ENCODE measurements at places on chromosomes 5 and 9. TPM values are rescaled to one million over a fixed set of nuclear protein-coding genes. Genes with fewer than 3 reads are reported as not detected.

DNA sequence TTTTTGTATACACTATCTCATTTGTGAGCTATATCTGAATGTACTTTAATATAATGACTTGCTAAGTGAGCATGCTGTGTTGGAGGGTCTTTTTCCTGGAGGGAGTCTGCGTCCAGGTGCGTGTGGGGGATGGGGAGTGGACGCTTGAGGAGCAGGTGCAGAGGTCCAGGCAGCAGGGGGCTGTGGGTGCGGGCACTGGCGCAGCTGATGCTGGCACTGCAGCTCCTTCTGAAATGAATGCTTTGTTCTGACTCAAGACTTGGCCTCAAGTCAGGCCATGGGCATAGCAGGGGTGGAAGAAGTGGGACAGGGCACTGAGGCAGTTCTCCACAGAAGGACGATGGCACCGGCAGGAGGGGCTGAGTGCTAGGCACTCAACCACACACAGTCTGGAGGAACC is 165.7 kb upstream of the IRX1 start:
- no peak for DNase-seq
- H3K4me1 ChIP-seq = no peaks in the 10 kb centered on the region
- no peak overlapping the region for H3K27ac ChIP-seq
- H3K4me3 ChIP-seq = no peak overlapping the region

DNA sequence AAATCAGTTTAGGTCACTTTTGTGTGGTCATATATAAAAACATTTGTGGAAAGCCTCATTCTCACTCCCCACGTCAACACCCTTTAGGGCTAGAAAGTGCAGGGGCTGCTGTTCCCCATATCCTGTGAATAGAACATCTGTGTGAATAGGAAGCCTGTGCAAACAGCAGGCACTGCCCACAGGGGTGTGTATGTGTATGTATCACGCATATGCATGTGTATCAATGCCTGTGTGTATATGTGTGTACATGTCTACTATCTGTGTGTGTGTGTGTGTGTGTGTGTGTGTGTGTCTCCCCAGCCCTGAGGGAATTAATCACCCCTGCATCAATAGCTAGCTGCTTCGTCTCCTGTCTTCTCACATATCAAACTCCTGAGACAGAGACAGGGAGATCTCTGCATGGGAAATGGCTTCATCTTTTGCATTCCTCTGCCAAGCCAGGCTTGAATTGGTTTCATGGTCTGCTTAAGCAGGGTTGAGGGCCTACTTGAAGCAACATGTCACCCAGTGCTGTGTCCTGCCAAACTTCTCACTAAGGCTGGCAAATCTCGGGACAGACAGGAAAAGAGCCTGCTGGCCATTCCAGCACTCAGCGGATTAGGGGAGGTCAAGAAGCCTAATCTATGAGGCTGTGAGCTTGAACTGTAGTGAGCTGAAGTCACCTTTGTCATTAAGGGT is 265.8 kb downstream of the ADAMTSL1 start:
- H3K4me1 ChIP-seq = no peaks in the 10 kb centered on the region
- no peak overlapping the region for H3K27ac ChIP-seq
- no peak overlapping the region for H3K4me3 ChIP-seq
- no peak for DNase-seq
- no peaks in the 10 kb centered on the region for H3K27me3 ChIP-seq

GRCh38 chr5:111830333-111830732 is 73.3 kb upstream of the NREP start:
- H3K27me3 ChIP-seq = no peaks in the 10 kb centered on the region
- no peak overlapping the region for H3K4me3 ChIP-seq
- no peaks in the 10 kb centered on the region for H3K36me3 ChIP-seq
- no peaks in the 10 kb centered on the region for H3K4me1 ChIP-seq

- H3K36me3 ChIP-seq = no peaks in the 10 kb centered on the region
- peak overlapping the region; percentile 56 for H3K4me3 ChIP-seq
- peak overlapping the region; percentile 67 for H3K27ac ChIP-seq
- H3K4me1 ChIP-seq = peaks cover 14% of the 10 kb centered on the region
- no peaks in the 10 kb centered on the region for H3K27me3 ChIP-seq
These were observed 79.2 kb upstream of the ABCA1 start for GRCh38 chr9:105007143-105007542.

GRCh38 chr5:34957857-34958690 is 28.7 kb downstream of the DNAJC21 start:
- H3K27me3 ChIP-seq = no peaks in the 10 kb centered on the region
- peaks cover 2% of the 10 kb centered on the region for H3K36me3 ChIP-seq
- H3K4me1 ChIP-seq = peaks cover 17% of the 10 kb centered on the region
- H3K27ac ChIP-seq = peak overlapping the region; percentile 41

GRCh38 chr9:127168756-127169574 is 46.5 kb upstream of the ANGPTL2 start:
- H3K4me1 ChIP-seq = peaks cover under 1% of the 10 kb centered on the region
- no peak overlapping the region for H3K27ac ChIP-seq
- H3K27me3 ChIP-seq = no peaks in the 10 kb centered on the region

- H3K4me1 ChIP-seq = no peaks in the 10 kb centered on the region
- no peak overlapping the region for H3K27ac ChIP-seq
- H3K36me3 ChIP-seq = no peaks in the 10 kb centered on the region
- no peak for DNase-seq
- no peaks in the 10 kb centered on the region for H3K27me3 ChIP-seq
- no peak overlapping the region for H3K4me3 ChIP-seq
These were observed 269.0 kb downstream of the GADD45G start for GRCh38 chr9:89873801-89874200.

GRCh38 chr5:132025403-132025971 is 14.0 kb upstream of the ACSL6 start:
- no peak for DNase-seq
- H3K4me1 ChIP-seq = peaks cover 22% of the 10 kb centered on the region
- H3K36me3 ChIP-seq = no peaks in the 10 kb centered on the region
- H3K27ac ChIP-seq = no peak overlapping the region
- peaks cover 38% of the 10 kb centered on the region for H3K27me3 ChIP-seq

DNA sequence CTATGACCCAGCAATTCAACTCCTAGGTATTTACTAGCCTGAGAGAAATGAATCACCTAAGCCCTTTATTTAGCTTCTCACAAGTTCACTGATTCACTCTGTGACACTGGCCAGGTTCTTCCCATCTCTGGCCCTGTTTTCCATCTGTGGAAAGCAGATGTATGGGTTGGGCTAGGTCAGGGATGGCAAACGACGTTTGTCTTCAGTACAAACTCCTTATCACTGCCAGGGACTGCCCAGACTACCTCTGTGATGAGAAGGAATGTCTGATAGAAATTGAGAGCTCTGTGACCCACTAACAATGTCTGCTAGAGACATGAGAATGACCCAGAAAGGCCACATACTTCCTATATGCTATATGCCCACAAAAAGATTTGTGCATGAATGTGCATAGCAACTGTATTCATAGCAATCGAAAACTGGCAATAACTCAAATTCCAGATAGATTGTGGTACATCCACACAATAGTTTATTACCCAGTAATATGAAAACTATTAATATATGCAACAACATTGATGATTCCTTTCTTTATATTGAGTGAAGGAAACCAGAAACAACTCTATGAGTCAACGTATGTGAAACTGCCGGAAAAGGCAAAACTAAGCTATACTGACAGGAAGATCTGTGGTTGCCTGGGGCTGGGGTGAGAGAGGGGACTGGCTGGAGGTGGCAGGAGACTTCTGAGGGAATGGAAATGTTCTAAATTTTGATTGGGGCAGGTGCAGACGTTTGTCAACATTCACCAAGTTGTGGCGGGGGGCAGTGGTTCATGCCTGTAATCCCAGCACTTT is 32.0 kb upstream of the ADAM19 start:
- peak overlapping the region; percentile 60 for H3K27ac ChIP-seq
- H3K4me1 ChIP-seq = peaks cover 73% of the 10 kb centered on the region
- DNase-seq = peak; percentile 66

DNA sequence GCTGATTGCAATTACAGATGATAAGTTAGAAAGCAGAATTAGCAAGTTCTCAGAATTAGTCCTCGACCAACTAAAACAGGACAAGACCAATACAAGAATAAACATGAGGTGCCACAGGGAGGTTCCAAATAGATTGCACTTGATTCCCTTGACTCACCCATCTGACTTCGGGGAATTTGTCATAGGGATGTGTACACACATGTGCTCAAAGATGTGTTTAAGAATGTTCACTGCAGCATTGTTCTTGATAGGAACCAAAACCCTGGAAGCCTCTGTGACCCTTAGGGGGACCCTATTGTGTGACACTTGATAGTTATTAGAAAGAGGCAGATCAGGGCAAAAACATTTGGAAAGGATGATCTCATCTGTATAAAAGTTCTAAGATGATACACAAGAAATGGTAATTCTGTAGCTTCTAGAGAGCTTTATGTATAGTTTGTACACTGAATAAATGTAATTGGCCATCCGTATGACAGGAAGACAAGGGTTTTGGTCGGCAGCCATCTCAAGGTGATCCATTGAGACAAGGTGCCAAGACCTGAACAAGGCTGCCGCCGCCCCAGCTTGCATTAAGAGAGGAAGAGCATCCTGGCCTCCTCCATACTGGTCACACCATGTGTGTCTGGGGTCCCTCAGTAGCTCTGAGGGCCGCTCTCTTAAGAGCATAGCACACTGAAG is 48.2 kb upstream of the GARNL3 start:
- no peak overlapping the region for H3K4me3 ChIP-seq
- DNase-seq = no peak
- peaks cover 13% of the 10 kb centered on the region for H3K27me3 ChIP-seq
- H3K36me3 ChIP-seq = no peaks in the 10 kb centered on the region

- peaks cover 9% of the 10 kb centered on the region for H3K4me1 ChIP-seq
- peaks cover 2% of the 10 kb centered on the region for H3K36me3 ChIP-seq
- DNase-seq = peak; percentile 65
- peaks cover 55% of the 10 kb centered on the region for H3K27me3 ChIP-seq
- H3K4me3 ChIP-seq = peak overlapping the region; percentile 51
These were observed 11.4 kb upstream of the ASS1 start for GRCh38 chr9:130433168-130433946.

- peaks cover 15% of the 10 kb centered on the region for H3K36me3 ChIP-seq
- H3K27me3 ChIP-seq = peaks cover 74% of the 10 kb centered on the region
- H3K4me1 ChIP-seq = peaks cover 6% of the 10 kb centered on the region
- peak; percentile 38 for DNase-seq
- peak within 1 kb of the TSS; percentile 50 for H3K27ac ChIP-seq
These were observed at the start of gene PCDHGB1 for GRCh38 chr5:141349917-141350619. PCDHGB1 (plus strand) TSS chr5:141350099; CDS start chr5:141350261, 162 bp downstream.

- H3K36me3 ChIP-seq = no peaks in the 10 kb centered on the region
- DNase-seq = no peak
- H3K4me3 ChIP-seq = no peak overlapping the region
- peaks cover 69% of the 10 kb centered on the region for H3K27me3 ChIP-seq
- peaks cover 8% of the 10 kb centered on the region for H3K4me1 ChIP-seq
These were observed 4.3 kb upstream of the DRD1 start for GRCh38 chr5:175448276-175448675.

- no peak overlapping the region for H3K27ac ChIP-seq
- H3K4me3 ChIP-seq = no peak overlapping the region
- DNase-seq = no peak
These were observed 167.8 kb downstream of the PAM start for GRCh38 chr5:102922799-102923477.

DNA sequence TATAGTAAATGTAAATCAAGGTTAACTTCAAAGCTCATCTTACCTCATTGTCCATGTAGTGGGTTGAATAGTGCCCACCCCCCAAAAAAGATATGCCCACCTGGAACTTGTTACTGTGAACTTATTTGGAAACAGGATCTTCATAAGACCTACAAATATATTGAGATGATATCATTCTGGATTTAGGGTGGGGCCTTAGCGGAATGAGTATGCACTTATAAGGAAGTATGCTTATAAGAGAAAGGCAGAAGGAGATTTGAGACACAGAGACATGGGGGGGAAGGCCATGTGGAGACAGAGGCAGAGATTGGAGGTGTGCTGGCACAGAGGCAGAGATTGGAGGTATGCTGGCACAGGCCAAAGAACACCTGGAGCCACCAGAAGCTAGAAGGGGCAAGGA is 2.6 kb upstream of the PRRC1 start:
- peaks cover 18% of the 10 kb centered on the region for H3K27me3 ChIP-seq
- peaks cover 3% of the 10 kb centered on the region for H3K36me3 ChIP-seq
- H3K27ac ChIP-seq = no peak overlapping the region
- no peak overlapping the region for H3K4me3 ChIP-seq
- H3K4me1 ChIP-seq = peaks cover 17% of the 10 kb centered on the region
- DNase-seq = no peak

DNA sequence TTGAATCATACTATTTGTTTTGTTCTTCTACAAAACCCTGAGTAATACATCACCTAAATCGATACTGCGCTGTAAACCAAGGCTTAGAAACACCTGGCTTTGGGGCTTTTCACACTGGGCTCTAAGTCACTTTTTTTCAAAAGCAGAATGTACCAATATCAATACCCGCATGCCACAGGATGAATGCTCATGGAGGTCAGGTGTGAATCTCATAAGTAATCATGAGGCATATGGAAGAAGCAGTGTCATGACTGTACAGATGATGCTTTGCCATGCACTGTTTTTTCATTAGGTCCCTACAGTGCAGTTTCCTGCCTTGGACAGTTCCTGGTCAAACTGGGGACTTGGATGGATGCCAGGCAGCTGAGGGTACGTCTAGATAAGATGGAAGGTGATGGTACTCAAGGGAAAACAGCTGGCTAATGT is 49.0 kb upstream of the ATG10 start:
- no peaks in the 10 kb centered on the region for H3K36me3 ChIP-seq
- no peak for DNase-seq
- peaks cover 6% of the 10 kb centered on the region for H3K27me3 ChIP-seq
- H3K4me1 ChIP-seq = no peaks in the 10 kb centered on the region
- H3K4me3 ChIP-seq = no peak overlapping the region
- no peak overlapping the region for H3K27ac ChIP-seq

DNA sequence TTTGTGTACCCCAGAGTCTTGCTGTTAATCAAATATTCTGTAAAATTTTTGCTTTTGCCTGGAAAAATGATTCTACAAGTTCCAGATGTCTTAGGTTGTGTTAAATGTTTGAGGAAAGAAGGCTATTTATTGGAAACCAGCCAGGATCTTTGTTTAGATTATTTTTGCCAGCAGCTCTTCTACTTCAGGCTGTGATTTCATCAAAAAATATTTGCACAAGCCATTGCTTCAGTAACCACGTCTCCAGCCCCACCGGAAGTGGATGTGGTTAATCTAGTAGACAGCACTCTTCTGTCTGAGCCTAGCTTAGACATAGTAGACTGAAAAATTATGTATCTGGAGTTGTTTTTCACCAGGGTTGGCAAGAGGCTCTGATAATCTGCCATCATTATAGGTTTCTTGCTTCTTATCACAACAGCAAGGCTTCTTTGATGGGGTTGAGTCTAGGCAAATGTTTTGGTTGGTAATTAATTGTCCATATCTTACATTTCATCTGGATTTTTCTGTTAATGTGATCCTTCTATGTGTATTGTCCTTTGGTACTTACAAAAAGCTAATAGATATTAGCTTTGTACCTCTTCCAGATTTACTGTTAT is 17.1 kb downstream of the KCTD16 start:
- no peaks in the 10 kb centered on the region for H3K27me3 ChIP-seq
- DNase-seq = peak; percentile 76
- H3K4me3 ChIP-seq = peak overlapping the region; percentile 38
- no peaks in the 10 kb centered on the region for H3K36me3 ChIP-seq
- H3K27ac ChIP-seq = peak overlapping the region; percentile 68

The C8G gene
- 2.6 TPM for total RNA-seq

The CD72 gene
- total RNA-seq = 28.7 TPM

The TDRD7 gene
- 6.7 TPM for total RNA-seq

The TICAM2 gene
- total RNA-seq = 0.77 TPM

The C5orf34 gene
- total RNA-seq = 21.0 TPM

The ARHGEF37 gene
- total RNA-seq = 1.6 TPM

The PFN3 gene
- not detected for total RNA-seq

The FREM1 gene
- total RNA-seq = not detected

The GZMA gene
- total RNA-seq = 4.2 TPM

The ZCCHC9 gene
- 46.8 TPM for total RNA-seq

The GCNT4 gene
- 4.5 TPM for total RNA-seq
